Effector CD4-positive, alpha-beta T cell (primary cell): ENCODE measurements at places on chromosomes 11 and 22.

DNA sequence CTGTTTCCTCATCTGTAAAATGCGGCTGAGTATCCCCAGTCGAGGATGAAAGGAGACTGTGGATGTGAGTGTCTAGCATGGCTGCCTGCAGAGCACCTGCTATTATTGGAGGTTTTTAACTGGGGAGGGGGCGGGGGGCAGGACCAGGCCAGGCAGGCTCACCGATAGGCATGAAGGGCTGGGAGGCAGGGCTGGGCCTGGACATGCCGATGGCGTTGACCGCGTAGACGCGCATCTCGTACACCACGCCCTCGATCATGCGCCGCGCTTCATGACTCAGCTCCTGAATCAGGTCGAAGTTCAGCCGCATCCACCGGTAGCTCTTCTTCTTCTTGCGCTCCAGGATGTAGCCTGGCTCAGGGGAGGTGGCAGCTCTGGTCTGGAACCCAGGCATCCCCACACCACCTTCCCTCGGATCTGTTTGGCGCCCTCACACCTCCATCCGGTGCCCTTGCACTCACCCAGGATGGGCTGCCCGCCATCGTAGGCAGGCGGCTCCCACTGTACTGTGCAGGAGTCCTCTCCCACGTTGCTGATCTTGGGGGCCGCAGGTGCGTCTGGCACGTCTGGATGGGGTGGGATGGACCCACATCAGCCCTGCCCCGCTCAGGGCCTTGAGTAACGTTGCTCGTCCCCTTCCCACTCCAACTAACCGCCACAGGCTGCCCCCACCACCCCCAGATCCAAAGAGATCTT, 15.1 kb downstream of the MYBPC3 start:
- no peak for DNase-seq

DNA sequence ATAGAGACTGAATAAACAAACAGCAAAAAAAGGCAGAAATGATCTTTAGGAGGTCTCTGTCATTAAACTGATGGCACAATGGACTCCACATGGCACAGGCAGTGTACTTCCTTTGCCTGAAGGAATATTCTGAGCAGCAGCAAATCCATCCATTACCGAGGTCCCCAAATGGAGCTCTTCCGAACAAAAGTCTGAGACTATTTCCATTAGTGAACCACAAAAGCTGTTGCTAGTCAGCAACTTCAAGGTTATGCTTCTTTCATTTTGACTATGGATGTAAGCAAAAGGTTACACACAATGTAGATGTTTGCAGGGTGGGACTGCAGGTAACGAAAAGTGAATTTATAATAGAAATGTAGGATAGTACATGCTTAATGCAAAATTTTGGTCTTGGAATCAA, 14.5 kb downstream of the NARS2 start:
- no peak for DNase-seq

DNA sequence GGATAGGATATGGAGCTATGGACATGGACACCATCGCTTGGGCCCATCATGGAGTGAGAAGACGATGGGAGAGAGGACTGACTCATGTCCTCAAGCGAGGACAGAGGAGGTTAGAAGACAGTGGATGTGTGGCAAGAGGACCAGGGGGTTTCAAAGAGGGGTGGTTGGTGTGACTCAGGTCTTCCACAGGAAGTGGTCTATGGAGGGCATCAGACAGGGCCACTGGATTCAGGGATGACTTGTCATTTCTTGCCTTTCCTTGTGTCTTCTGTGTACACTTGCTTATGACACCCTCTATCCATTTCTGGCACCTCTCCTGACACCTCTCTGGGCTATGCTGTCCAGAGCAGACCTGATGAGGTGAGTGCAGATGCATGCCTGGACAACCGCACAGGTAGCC, 115.4 kb downstream of the OSBP2 start:
- no peak for DNase-seq

DNA sequence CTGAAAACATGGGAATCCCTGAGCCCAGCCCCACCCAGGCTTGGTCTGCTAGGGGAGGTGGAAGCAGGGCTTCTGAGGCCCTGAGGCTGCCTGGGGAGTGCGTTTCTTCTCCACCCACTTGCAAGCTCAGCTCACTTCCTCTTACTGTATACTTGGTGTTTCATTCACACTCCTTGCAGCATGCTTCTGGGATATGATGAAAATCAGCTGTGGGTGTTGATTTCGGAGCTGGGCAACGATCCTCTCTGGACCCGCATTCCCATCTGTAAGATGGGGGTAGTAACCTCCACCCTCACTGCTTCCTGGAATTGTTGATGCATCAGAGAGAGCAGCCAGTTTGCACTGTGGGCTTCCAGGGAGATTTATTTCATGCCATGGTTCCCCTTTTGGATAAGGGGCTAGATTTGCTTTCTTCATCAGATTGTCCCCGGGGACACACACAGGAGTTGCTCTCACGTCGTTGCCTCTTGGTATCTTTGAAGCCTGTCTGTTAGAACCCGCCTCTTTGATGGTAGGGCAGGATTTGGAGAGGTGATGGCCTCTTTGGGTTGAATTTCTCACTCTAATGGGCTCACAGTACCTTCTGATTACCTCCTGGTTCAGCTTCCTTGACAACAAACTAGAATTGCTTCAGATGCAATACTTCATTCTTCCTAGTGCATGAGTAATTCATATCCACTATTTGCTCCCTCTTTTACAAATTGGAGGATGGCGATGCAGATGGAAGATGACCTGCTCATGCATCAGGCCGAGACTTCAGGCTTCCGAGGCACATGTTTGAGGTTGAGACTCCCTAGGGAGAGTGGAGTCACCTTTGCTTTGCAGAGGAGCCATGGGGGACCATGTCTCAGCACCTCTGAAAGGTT, 40.4 kb downstream of the BCR start:
- no peak for DNase-seq

DNA sequence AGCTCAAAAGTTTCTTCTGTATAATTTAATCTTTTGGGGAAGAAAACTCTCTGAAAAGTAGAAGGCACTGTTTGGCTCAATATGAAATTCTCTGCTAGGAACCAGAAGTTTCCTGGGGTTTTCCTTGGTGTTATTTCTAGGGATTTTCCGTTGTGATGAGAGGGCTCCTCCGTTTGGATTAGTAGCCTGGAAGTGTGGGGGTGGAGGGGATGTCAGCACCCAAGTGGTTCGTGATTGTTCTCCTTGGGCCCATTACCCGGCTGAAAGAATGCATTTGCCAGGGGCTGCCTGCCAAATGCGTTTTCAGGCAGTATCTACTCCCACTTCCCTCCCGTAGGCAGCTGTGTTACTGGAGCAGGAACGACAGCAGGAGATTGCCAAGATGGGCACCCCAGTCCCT, 4.3 kb downstream of the SF3B2 start:
- no peak for DNase-seq
